Fibroblast of skin of right quadriceps (primary cell): ENCODE measurements at places on chromosomes 1 and 21.
A peak's percentile ranks its signal among the peaks of the same experiment; 100 is the strongest.

GRCh38 chr1:110896090-110896489 lies 23.1 kb downstream of the CD53 start:
- no peak for DNase-seq

- DNase-seq = no peak
These were observed 249.1 kb upstream of the NR5A2 start for GRCh38 chr1:199778324-199778955.

GRCh38 chr1:153397051-153397923 lies 6.4 kb upstream of the S100A8 start:
- DNase-seq = no peak

GRCh38 chr1:180171691-180172090 lies 17.0 kb downstream of the QSOX1 start:
- no peak for DNase-seq

DNA sequence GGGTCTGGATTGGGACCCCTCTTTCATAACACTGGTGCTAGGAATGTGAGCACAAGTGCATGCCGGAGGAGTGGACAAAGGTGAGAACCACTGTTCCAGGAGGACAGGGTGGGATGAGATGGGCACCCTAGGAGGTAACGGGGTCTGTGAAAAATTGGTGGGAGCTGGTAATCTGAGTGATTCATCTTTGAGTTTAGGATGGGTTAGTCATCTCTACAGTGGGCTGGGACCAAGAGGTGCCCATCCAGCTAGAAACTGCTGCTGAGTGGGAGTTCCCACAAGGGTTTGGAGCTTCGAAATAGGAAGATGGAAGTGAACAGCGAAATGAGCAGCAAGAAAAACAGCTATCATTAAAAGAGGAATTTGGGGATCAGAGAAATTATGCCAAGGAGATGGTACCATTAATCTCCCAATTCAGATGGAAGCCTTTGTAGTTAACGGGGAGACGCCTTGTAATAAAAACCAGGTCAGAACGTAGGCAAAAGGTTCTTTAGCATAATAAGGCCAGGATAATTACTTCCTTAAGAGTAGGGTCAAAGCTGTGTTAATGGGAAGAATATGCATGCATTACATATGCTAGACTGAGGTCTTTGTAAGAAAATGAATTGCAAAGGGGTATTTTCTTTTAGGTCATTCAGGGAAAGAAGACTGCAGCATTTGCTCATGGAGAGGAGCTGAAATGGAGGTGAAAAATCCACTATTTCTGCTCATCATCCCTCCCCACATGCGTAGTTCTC lies 55.5 kb downstream of the OLFML3 start:
- no peak for DNase-seq

DNA sequence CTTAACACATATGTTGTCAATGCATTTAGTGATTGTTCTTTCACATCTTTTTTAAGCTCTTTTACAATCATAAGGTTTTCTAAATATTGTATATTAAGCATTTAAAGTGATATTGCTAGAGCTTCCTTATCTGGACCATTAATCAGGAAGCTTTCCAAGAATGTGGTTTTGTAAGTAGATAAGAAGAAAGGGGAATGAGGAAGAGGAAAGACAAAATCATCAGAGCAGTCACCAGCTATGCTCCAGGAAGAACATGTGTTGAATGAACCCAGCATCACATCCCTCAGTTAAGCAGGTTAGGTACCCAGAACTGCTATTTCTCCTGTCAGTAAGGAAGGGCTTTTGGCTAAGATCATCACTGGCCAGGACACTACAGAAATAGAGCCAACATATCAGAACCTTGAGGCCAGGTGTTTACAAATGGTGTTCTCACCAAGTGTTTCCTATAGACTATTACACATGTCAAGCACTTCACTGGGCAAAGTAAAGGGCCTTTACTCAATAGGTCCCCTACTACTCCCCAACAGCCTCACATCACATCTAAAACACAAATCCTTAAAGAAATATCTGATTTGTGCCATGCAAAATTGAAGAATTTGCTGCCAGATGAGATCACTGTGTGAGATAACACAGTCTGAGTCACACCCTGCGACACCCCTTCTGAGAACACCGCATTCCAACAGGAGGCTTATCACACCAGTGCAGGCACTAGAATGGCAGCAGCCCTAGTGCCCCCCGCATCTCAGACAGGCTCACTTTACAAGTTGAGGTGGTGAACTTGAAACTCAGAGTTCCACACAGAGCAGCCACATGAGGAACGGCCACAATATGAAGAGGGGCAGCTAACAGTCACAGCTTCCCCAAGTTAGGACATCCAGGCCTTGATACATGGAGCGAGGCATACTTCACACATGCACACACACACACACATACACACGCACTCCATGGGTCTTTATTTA lies 1.8 kb upstream of the SPRR2A start:
- DNase-seq = no peak

DNA sequence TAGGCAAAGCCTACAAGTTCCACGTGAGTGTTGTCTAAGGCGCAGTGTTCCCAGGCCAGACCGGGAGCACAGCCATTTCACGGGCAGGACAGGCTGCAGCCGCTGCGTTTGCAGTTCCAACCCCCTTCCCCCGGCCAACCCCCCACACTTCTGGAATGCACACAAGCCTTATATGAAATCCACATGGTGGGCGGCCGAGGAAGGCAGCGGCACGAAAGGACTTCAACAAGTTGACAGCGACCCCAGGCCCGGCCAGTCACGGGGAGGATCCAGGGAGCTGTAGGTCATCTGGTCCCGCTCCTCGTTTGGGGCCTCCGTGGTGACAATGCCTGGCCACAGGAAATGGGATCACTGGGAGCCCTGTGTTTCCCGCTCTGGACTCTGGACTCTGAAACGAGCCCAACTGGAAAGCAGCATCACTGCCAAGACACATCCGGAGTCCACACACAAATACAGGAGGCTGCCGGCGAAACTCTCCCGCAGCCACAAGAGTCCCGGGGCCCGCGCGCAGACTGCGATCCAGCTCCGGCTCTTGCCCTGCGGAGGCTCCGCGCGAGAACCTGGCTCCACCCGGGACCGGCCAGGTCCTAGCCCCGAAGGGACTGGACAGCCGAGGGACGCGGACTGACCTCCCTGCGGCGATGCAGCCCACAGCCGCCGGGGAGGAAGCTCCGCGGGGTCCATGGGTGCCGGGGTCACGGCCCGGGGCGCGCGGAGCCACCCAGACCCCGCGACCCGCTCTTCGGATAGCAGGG lies 794 bp downstream of the NID1 start:
- peak; percentile 78 for DNase-seq

- no peak for DNase-seq
These were observed 9.7 kb downstream of the TNR start for GRCh38 chr1:175733722-175734121.

DNA sequence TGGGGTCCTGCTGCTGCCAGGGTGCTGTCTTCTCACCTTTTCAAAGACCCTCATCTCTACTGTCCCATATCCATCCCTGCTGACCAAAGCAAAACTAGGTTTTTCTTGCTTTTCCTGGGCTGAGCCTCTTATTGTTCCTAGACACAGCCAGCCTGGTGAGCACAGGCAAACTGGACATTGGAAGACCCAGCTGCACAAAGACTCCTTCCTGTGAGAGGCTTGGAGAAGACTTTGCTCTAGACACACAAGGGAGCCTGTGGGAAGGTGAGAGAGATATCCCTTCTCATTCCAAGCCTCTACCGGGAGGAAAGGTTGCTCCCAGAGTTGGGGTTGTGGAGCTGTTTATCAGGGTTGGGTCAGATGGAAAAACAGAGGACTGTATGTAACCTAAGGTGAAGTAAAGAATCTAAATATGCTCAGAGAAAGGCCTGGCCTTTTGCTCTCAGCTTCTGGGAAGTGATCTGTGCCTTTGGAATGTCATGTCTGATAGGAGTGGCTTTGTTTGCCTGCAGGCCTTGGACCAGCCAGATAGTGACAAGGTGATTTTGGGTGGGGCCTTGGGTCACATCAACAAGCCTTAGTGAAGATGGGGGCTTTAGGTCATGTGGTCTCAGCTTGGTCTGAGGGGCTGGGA lies 87.6 kb upstream of the RUNX1 start:
- peak; percentile 44 for DNase-seq

- DNase-seq = no peak
These were observed 8.5 kb downstream of the CHML start for GRCh38 chr1:241631674-241632073.

DNA sequence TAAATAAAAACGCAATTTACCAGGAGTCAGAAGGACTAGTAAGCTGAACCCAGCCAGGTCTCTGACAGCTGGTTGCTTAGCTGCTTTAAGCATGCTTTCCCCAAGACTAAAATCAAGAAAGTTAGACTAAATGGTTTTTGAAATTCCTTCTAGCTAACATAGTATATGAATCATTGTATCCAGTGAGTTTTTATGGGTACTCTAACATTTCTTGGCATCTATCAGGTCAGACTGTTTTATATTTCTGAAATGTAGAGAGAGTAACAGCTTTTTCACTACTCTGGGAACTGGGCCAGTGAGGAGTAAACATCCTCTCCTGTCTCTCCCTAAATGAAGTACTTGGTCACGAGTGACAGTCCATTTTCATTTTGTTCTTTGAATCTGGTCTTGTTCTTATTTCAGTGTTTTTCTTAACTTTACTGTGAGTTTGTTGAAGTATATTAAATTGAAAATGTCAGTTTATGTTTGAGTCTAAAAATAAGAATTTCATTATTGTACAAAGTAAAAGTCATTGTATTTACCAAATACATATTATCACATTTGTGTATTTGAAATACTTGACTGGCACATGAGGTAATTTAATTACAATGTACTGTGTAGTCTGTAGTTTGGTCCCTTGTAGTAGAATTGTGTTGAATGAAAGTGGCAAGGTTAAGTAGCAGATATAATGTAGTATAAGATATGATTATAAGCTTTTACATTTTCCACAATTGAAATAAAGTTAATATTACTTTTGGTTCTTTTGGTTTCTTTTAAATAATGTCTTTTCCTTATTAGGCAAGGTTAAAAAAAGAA lies 47.6 kb downstream of the PKN2 start:
- peak; percentile 94 for DNase-seq

- no peak for DNase-seq
These were observed 51.8 kb downstream of the DOP1B start for GRCh38 chr21:36208326-36209013.

GRCh38 chr1:68585351-68585750 lies 88.5 kb upstream of the DEPDC1 start:
- DNase-seq = no peak

DNA sequence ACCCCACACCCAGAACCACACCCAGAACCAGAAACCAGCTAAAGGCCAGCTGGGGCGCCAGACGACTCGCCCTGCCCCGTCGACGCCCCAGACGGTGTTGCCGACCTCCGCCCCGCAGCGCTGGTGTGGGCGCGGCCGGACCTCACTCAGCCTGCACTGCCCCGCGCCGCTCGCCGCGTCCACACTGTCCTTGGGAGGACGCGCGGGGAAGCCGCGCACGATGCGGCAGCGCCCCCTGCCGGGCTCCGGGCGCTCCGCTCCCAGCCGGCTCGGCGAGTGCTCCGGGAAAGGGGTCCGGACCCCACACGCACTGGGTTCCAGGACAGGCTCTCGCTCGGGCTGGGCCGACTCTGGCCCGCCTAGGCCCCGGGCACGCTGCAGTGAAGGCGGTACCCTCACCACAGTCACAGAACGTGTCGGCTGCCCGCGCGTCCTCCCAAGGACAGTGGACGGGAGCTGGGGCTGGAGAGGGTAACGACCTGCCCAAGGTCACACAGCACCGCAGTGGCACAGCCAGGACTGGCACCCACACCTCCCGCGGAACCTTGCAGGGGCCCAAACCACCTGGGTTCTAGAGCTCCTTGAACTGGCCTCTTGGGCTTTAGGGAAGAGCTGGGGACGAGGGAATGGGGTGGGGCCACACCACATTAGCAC lies 90.2 kb downstream of the DMRTA2 start:
- DNase-seq = peak; percentile 44

DNA sequence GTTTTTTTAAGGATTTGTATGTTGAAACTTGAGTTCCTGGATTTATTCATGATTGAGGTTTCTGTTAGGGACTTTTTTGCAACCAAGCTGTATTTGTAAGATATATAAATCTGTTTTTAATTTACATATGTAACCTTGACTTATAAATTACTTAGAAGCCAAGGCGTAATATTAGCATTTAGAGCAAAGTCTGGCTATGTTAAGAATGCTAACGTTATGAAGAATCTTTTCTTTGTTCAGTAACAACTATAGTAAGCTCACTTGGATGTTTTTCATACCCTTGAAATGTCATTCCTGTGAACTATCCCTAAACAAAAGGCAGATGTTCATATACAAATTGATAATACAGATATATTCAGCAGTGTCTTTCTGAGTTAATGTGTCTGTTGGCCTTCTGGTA lies 155.3 kb downstream of the MAGI3 start:
- DNase-seq = peak; percentile 55

GRCh38 chr1:231724876-231725647 lies 98.5 kb downstream of the DISC1 start:
- DNase-seq = peak; percentile 31

GRCh38 chr1:168963601-168964000 lies 142.9 kb upstream of the ATP1B1 start:
- no peak for DNase-seq

GRCh38 chr1:24294228-24294672 lies 24.9 kb upstream of the GRHL3 start:
- DNase-seq = peak; percentile 98

DNA sequence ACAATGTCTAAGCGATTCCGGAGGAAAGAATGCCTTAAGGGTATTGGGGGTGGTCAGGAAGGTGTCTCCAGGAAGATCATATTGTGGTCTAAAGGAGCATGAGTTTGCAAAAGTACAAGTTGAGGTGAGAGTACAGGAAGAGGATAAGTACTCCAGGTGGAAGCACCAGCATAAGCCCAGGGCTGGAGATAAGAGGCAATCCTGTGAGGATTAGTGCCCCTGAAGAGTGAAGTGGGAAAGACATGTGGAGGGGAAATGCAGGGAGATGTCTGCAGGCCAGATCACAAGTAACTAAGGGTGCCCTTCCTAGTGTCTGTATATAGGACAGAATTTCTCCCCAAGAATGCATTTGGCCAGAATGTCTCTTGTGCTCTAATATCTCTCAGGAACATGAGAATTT lies 188.3 kb upstream of the DPT start:
- no peak for DNase-seq

DNA sequence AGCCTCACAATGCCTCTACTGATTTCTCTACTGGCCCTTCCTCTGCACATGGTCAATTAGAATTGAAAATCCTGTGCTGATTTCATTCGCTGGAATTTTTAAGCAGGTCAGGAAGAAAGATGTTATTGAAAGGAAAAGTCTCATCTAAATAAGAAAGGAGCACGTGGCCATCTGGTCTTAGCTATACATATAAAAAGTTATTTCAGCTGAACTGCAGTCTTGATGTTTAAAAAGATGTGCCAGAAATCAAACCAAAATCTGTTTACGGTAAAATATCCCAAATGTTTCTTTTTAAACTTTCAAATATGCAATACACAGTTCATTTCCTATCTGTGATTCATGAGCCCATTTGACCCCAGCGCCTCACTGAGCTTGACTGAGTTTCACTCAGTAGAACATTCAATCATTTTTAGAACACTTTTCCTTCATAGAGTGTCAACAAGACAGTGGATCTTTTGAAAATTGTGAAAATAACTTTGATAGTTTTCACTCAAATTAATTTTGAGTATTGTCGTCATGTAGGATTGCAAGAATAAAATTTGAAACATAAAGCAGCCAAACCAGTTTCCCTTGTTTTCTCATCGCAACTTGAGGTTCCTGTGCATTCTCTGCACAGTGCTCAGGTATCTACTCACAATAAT lies 293.6 kb downstream of the PTPRC start:
- peak; percentile 16 for DNase-seq

- no peak for DNase-seq
These were observed 13.4 kb downstream of the KCNA10 start for GRCh38 chr1:110505596-110505995.

- no peak for DNase-seq
These were observed 76.6 kb downstream of the NOS1AP start for GRCh38 chr1:162145966-162146696.
